Muscle of leg (tissue), 16 donors: ENCODE measurements at places on chromosomes 16 and 17.

GRCh38 chr17:78378225-78379130 lies at the start of gene PGS1:
PGS1 (plus strand) TSS chr17:78378649; CDS start chr17:78378666, 17 bp downstream.
- peak within 1 kb of the TSS; percentile 97 for H3K4me3 ChIP-seq
- H3K27me3 ChIP-seq, result no peaks in the 10 kb centered on the region
- peaks cover 28% of the 10 kb centered on the region for H3K4me1 ChIP-seq
- peak within 1 kb of the TSS; percentile 89 for H3K27ac ChIP-seq
- H3K36me3 ChIP-seq, result peaks cover 5% of the 10 kb centered on the region
- peak; percentile 90 for DNase-seq

GRCh38 chr17:13600475-13601321 lies 1.0 kb downstream of the HS3ST3A1 start:
- peaks cover 27% of the 10 kb centered on the region for H3K27me3 ChIP-seq
- peaks cover 23% of the 10 kb centered on the region for H3K4me1 ChIP-seq
- H3K36me3 ChIP-seq, result no peaks in the 10 kb centered on the region

GRCh38 chr17:2090210-2090641 lies 35.3 kb downstream of the HIC1 start:
- peaks cover 70% of the 10 kb centered on the region for H3K4me1 ChIP-seq
- H3K27me3 ChIP-seq, result no peaks in the 10 kb centered on the region
- peak overlapping the region; percentile 99 for H3K27ac ChIP-seq
- H3K4me3 ChIP-seq, result peak overlapping the region; percentile 21

DNA sequence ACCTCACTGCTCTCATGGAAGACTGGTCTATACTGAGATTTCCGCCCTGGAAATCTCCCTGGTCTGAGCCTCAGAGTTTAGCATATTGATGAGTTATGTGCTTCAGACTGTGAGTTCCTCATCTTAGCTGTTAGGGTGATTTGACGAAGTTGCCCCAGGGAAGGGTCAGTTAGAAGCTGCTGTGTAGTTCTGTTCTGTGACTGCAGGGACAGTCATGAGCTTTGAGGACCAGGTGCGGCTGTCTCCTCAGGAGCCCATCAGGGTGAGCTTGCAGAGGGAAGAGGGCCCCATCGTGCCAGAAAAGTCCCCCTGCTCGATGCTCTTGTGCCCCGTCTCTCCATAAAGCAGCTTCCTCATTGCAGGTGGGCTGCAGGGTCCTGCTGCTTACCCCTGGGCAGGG lies 28.3 kb upstream of the IL17C start:
- no peak for DNase-seq
- no peak overlapping the region for H3K27ac ChIP-seq
- H3K4me1 ChIP-seq, result peaks cover 9% of the 10 kb centered on the region
- peaks cover 65% of the 10 kb centered on the region for H3K36me3 ChIP-seq
- H3K4me3 ChIP-seq, result no peak overlapping the region

- no peak overlapping the region for H3K27ac ChIP-seq
- H3K27me3 ChIP-seq, result no peaks in the 10 kb centered on the region
- no peak overlapping the region for H3K4me3 ChIP-seq
- H3K4me1 ChIP-seq, result no peaks in the 10 kb centered on the region
These were observed 81.5 kb upstream of the ZFHX3 start for GRCh38 chr16:73129455-73129854.

DNA sequence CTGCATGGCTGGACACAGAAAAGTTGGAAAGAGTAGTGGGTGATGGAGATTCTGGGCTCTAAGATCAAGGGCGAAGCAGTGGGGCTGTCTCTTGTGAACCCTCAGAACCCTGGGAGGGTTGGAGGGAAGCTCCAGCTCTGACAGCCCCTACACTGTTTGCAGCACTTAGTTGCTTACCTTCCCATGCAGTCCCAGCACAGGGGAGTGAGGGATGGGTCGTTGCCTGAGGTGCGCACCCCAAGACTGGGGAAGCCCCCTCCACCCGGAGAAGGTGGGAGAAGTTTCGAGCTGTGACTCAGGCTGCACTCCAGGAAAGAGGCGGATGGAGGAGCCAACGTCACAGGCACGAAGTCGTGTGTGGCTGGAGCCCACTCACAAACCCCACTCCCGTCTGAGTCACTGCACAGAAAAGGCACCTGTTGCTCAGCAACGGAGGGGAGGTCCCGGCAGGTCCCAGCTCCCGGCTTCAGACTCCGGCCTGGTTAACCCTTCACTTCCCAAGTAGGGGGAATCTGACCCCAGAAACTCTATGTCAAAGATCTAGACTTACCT lies 60.1 kb downstream of the AIPL1 start:
- DNase-seq, result peak; percentile 10
- no peaks in the 10 kb centered on the region for H3K27me3 ChIP-seq
- no peak overlapping the region for H3K27ac ChIP-seq
- H3K4me1 ChIP-seq, result peaks cover 6% of the 10 kb centered on the region

GRCh38 chr17:73338050-73338521 lies 26.3 kb upstream of the CDC42EP4 start:
- peaks cover 56% of the 10 kb centered on the region for H3K4me1 ChIP-seq
- peaks cover 6% of the 10 kb centered on the region for H3K36me3 ChIP-seq
- no peak overlapping the region for H3K4me3 ChIP-seq
- peak; percentile 90 for DNase-seq
- peak overlapping the region; percentile 35 for H3K27ac ChIP-seq

DNA sequence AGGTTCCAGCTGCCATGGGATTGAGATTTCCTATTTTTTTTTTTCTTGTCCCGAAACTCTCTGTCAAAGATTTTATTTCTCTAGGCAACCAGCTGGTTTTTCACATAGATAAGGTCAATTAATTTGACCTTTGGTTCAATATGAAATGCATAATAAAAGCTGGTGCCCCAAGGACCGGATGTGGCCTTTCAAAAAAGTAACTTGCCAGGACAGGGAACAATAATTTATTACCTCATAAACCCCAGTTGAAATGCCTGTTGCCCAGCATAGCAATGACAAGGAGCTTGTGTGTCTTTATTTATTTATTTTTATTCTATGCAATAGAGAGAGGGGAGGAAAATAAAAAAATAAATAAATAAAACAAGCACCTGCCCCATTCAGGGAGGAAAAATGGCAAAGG lies 472.7 kb downstream of the KCNJ2 start:
- DNase-seq, result no peak
- no peaks in the 10 kb centered on the region for H3K27me3 ChIP-seq

DNA sequence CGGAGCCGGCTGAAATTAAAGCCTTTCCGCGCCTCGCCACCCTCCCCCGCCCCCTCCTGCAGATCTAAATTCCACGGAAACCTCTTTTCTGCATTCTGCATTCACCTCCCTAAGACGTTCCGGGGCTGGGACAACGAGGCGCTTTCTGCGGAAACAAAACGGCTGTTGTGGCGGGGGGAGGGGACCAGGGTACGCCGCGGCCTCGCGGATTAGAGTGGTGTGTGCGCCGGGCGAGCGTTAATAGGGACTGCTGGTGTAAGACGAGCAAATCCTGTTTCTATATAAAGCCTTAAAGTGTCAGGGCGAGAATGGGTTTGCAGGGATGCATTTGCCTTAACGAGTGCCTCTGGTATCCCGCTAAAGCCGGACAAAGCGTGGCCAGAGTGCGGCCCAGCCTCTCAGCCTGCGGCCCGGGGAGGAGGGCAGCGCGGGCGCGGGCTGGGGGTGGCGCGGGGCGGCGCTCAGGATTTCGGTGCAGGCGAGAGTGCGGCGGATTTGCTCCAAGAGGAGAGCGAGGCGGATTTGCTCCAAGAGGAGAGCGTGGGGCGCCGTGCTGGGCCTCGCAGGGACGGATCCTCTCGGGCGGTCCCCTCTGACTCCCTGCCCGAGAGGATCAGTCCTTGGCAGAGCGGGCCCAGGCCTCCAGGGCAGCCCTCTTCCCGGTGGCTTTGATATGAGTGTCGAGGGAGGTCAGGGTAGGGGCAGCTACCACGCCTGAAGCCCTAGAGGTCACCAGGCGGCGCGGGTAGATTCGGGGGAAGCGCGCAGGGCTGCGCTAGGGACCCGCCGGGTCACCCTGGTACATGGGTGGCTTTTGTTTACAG lies 5.1 kb downstream of the BAHCC1 start:
- H3K27me3 ChIP-seq, result no peaks in the 10 kb centered on the region
- H3K27ac ChIP-seq, result peak overlapping the region; percentile 87
- peak overlapping the region; percentile 60 for H3K4me3 ChIP-seq
- H3K4me1 ChIP-seq, result peaks cover 56% of the 10 kb centered on the region
- peak; percentile 70 for DNase-seq
- H3K36me3 ChIP-seq, result no peaks in the 10 kb centered on the region

DNA sequence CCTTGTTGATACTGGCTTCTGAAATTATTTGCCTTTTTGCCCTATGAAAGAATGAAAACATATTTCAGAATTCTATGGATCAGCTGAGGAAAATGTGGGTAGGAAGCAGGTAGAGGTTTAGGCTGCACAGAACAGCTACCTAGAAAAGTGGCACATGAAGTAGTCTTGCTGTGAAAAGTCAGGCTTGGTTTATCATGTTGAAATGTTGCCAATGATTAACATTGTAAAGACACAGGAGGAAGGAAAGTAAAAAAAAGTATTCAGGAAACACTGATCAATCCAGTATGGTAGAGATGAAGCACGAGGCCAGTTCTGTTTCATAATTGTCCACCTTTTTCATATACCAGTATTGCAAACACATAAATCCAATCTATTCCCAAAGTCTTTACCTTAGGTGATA lies 29.9 kb downstream of the ABCA6 start:
- H3K36me3 ChIP-seq, result no peaks in the 10 kb centered on the region
- no peaks in the 10 kb centered on the region for H3K4me1 ChIP-seq
- DNase-seq, result no peak
- no peaks in the 10 kb centered on the region for H3K27me3 ChIP-seq
- no peak overlapping the region for H3K27ac ChIP-seq
- H3K4me3 ChIP-seq, result no peak overlapping the region

GRCh38 chr16:86931410-86931941 lies 353.1 kb downstream of the FOXL1 start:
- peak overlapping the region; percentile 29 for H3K27ac ChIP-seq
- DNase-seq, result peak; percentile 65
- no peaks in the 10 kb centered on the region for H3K36me3 ChIP-seq
- no peak overlapping the region for H3K4me3 ChIP-seq

DNA sequence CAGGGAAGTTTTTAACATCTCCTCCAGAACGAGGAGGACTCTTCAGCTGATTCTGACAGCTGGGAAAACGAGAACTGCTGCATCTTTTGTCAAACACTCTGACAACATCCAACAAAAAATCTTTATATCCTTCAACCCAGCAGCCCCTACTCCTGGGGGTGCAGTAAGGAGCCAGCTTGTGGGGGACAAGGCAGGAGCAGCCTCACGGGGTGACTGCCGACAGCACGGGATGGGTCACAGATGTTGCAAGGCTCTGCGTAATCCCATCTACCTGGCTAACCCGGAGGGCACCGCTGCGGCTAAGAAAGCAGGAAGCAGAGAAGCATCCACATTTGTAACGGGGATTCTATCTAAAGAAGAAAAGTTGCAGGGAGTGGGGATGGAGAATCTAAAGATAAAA lies 28.6 kb downstream of the WDR45B start:
- H3K36me3 ChIP-seq, result peaks cover 73% of the 10 kb centered on the region
- no peaks in the 10 kb centered on the region for H3K4me1 ChIP-seq
- no peak for DNase-seq
- no peak overlapping the region for H3K4me3 ChIP-seq

GRCh38 chr17:21285164-21286065 lies 904 bp downstream of the MAP2K3 start:
- peaks cover 3% of the 10 kb centered on the region for H3K36me3 ChIP-seq
- H3K27me3 ChIP-seq, result peaks cover 2% of the 10 kb centered on the region
- H3K4me3 ChIP-seq, result peak overlapping the region; percentile 79
- H3K27ac ChIP-seq, result peak overlapping the region; percentile 94

DNA sequence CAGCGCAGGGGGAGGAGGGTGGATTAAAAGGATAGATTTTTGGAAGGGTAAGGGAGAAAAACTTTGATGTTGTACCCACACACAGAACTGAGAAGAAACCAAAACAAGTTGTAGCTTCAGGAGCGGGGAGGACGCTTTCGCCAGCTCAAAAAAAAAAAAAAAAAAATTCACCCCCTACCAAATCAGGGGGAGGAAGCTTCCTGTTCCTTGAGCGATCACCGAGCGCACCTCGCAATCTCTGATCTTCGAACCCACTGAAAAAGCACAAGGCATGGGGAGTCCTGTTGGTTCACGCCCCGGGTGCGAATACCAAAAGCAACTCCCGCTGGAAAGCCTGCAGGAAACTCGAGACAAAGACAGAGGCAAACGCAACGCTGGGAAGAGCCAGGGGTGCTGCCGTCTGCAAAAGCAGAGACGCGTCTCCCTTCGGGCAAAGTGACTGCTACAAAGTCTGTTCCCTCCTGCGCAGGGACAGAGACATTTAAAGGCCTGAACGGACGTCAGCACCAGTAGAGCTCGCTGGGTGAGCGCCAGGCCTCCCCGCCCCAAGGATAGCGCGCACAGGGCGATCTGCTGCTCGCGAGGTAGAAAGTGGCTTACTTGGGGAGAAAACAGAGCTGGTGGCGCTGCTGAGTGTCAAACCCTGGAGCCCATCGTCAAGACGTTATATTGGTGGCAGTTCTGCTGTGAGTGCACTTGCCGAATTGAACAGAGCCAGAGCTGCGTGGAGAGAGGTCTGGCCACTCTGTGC lies 190.4 kb downstream of the USP22 start:
- peaks cover 4% of the 10 kb centered on the region for H3K4me1 ChIP-seq
- no peak overlapping the region for H3K27ac ChIP-seq
- peak; percentile 44 for DNase-seq
- H3K36me3 ChIP-seq, result no peaks in the 10 kb centered on the region
- H3K4me3 ChIP-seq, result peak overlapping the region; percentile 34
- peaks cover 23% of the 10 kb centered on the region for H3K27me3 ChIP-seq
